NCI-H2029 treated with DMSO at 0.1 percent for 48 hours (cell line): ENCODE measurements at places on chromosomes 16 and 17.
A peak's percentile ranks its signal among the peaks of the same experiment; 100 is the strongest.

- DNase-seq, result peak; percentile 54
Observed at GRCh38 chr17:29565643-29566472, 979 bp downstream of the ABHD15 start.

GRCh38 chr17:4766201-4766600 lies 5.5 kb upstream of the TM4SF5 start:
- DNase-seq, result no peak

GRCh38 chr17:17812211-17813054 lies 24.4 kb downstream of the SREBF1 start:
- DNase-seq, result no peak

- DNase-seq, result no peak
Observed at GRCh38 chr17:76517638-76518038, 16.4 kb upstream of the RHBDF2 start.

DNA sequence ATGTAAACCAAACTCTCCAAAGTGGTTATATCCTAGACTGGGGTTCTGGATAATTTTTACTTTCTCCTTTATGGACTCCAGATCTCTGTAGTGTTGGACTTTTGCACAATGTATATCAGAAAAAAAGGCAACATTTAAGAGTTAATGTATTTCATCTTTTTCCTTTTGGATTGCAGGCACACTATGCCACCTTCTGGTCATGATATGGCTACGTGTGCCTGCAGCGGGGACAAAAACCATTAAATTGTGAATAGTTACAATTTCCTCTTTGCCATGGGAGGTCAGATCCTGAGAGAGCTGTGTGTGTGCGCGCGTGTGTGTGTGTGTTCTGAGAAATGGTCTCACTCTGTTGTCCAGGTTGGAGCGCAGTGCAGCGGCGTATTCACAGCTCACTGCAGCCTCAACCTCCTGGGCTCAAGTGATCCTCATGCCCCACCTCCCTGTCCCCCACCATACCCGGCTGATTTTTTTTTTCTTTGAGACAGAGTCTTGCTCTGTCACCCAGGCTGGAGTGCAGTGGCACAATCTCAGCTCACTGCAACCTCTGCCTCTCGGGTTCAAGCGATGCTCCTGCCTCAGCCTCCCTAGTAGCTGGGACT lies 4.3 kb upstream of the SGF29 start:
- DNase-seq, result no peak

- no peak for DNase-seq
Observed at GRCh38 chr16:53673189-53673588, 30.5 kb downstream of the RPGRIP1L start.

DNA sequence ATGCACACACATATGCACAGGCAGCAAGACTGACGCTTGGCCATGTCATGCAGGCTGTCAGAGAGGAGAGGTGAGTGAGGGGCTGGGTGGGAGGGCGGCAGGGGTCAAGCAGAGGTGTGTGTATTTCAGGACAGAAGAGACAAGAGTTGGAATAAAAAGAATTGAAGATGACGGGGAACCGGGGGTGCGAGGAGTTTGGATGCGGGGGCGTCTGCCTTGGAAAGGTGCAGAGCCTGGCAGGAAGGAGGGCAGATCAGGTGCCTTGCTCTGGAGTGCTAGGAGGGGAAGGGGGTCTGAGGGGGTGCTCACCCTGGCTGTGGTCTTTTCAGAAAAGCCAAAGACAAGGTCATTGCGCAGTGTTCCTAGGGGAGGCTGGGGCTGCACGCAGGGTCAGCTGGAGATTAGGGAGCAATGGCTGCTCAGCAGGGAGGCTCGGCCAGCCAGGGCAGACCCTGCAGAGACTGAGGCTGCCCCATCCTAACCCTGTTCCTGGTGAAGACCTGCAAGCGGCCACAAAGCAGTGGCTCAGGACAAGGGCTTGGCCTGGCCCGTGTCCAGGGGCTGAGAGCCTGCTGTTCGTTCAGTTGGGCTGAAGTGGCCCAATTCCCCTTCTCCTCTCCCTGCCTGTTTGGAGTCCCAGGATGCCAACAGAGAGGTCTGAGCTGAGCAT lies 23.7 kb upstream of the CBX4 start:
- no peak for DNase-seq

GRCh38 chr16:74567901-74568300 lies 39.0 kb downstream of the GLG1 start:
- DNase-seq, result no peak

GRCh38 chr16:54568906-54569807 lies 282.6 kb upstream of the IRX3 start:
- no peak for DNase-seq

- DNase-seq, result peak; percentile 27
Observed at GRCh38 chr16:24036614-24037013, 200.8 kb downstream of the PRKCB start.

DNA sequence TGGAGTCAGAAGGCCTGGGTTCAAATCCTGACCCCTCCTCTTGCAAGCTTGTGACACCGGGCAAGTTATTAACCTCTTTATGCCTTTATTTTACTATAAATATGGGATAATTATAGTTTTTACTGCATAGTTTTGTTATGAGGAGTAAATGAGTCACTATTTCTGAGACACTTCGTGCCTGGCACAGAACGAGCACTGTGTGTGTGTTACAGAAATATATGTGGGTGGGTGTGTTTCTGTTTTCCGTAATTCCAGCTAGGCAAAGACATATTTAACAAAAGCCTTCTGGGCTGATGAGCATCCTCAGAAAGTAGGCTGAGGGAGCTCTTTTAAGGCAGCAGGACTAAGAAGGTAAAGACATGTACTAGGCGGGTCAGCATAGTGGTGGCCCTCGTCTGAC lies 417.9 kb downstream of the MAF start:
- DNase-seq, result no peak

- DNase-seq, result no peak
Observed at GRCh38 chr17:73552300-73553048, 91.8 kb downstream of the SDK2 start.

DNA sequence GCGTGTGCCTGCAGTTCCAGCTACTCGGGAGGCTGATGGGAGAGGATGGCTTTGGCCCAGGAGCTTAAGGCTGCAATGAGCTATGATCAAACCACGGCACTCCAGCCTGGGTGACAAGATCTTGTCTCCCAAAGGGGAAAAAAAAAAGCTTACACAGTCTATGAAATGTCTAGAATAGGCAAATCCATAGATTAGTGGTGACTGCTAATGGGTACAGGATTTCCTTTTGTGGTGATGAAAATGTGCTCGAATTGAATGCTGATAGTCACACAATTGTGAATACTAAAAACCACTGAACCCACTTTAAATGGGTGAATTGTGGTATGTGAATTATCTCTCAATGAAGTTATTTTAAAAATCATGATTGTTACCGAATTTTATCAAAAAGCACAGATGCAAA lies 14.9 kb downstream of the USP7 start:
- DNase-seq, result no peak

DNA sequence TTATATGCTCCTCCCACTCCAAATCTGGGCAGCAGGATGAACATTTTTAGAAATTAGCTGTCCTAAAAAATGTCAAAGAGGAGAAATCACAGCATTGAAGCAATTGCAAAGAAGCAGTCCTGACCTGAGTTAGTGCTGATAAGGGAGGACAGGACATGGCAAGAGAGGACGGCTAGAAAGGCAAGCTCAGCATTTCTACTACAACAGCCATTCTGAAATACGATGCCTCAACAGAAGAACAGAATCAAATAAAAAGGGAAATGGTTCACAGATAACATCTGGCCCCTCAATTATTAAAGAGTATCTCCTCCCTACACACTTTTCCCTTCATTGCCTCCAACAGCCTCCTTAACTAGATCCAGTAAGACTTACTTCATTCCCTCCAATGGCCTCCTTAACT lies 18.3 kb downstream of the VPS53 start:
- DNase-seq, result no peak

GRCh38 chr17:74117087-74117698 lies 86.3 kb upstream of the RPL38 start:
- no peak for DNase-seq

DNA sequence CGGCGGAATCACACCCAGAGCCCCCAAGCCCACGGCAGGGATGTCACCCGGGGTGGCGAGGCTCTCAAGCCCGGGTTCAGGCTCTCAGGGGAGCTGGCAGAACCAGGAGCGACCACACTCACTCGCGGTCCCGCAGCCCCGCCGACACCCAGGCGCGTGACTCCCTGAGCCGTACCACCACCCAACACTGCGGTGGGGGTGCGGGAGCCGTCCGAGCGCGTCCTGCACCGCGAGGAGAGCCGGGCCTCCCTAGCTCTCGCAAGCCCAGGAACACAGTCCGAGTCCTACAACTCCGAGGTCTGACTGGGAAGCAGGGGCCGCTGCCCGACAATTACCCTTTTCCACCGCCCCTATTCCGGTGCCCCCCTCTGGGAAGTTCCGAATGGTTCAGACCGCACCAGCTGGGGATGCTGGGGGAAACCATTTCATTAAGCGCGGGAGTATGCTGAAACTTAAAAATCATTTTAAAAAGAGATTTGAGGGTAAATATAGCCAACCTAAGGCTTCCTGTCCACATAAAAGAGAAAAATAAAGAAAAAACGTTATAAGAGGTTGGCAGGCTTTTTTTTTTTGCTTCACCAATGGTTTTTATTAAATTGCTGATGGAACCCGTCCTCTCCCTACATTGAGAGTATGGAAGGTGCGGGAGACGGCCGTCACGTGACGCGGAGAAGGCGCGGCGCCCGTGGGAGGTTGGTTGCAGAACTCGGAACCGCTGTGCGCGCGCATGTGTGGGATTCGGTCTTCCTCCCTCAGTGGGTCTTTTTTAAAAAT lies at the start of gene FLCN:
FLCN (minus strand) TSS at position 143 of the 774 bp plus-strand sequence. CDS start 9,031 bp downstream, outside the sequence.
- peak; percentile 77 for DNase-seq

GRCh38 chr16:30758988-30759491 lies 2.8 kb downstream of the CFAP119 start:
- DNase-seq, result no peak

GRCh38 chr17:10360578-10360977 lies 12.2 kb downstream of the MYH13 start:
- no peak for DNase-seq

DNA sequence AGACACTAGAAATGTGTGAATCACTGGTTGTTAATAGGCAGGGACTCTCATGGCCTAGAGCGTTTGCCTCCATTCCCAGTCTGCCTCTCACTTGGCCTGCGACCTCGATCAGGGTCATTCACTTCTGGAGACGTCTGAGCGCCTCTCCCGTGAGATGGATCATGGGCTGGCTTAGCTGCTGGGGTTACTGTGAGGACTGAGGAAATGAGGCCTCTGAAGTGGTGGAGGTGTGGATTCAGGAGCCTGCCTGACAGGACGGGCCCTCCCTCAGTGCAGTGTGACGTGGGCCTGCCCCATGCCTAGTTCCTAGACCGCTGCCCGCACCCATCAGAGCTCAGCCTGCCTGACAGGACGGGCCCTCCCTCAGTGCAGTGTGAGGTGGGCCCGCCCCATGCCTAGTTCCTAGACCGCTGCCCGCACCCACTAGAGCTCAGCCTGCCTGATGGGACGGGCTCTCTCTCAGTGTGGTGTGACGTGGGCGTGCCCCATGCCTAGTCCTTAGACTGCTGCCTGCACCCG lies 61.9 kb downstream of the BANP start:
- DNase-seq, result no peak

- DNase-seq, result no peak
Observed at GRCh38 chr17:58046239-58047094, 36.8 kb upstream of the DYNLL2 start.

DNA sequence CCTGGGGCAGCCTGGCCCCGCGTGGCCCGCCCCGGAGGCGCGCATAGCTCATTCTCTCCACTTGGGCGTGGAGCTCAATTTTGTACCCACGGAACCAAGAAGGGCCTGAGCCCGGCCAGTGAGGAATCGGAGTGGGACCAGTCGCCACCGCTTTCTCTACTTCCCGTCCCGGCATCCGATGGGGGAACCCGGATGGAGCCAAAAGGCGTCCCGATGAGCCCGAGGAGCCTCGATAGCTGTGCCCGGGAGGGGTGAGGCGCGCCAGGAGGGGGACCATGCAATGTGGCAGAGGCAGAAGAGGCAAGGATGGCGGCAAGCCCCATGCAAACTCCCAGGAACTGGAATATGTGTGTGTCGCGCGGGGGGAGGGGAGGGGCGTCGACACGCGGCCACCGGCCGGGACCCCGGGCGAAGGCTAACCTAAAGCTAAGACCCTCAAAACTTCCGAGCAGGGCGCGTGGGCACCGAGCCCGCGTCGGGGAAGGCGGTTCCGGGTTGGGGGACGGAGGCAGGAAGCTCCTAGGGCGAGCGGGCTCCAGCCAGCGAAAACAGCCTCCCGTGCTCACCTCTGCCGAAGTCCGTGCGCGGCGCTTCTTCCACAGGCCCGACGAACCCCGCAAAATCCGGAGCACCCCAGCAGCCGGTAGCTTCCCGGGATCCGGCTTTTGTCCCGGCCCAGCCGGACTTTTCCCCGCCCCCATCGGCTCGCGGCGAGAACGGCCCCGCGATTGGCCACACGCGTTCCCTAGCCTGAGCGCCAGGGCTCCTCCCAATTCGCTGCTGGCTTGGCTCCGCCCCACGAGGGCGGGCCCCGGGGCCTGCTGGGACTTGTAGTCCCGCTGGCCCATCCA lies at the start of gene ACLY:
ACLY (minus strand) TSS at position 638 of the 851 bp plus-strand sequence. CDS start 5,078 bp downstream, outside the sequence.
- peak; percentile 79 for DNase-seq

DNA sequence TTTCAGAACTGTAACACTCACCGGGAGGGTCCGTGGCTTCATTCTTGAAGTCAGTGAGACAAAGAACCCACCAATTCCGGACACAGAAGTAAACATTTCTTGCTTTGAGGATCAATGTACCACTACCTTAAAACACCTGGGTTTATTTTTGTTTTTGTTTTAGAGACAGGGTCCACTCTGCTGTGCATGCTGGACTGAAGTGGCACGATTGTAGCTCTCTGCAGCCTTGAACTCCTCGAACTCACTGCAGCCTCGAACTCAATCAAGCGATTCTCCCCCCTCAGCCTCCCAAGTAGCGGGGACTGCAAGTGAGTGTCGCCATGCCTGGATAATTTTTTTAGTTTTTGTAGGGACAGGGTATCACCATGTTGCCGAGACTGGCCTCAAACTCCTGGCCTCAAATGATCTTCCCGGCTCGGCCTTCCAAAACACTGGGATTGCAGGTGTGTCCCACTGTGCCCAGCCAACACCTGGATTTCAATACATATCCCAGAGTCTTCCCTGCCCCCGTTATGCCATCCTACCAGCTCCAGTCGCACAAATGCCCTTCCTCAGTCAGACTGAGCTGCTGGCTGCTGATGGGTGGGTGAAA lies 13.0 kb upstream of the CES4A start:
- no peak for DNase-seq

DNA sequence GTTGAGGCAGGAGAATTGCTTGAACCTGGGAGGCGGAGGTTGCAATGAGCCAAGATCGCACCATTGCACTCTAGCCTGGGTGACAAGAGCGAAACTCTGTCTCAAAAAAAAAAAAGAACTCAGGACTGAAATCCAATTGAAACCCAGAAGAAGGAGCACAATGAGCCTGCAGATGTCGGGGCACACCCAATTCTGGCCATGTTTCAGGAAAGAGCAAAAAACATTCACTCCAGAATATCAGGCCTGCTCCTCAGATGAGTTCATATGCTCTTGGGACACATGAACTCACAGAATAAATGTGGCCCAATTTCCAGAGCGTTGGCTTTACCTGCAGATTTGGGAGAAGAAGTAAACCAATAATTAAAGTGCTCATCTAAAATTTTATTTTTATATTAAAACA lies 3.0 kb upstream of the CMTM2 start:
- DNase-seq, result no peak
